Stimulated activated CD4-positive, alpha-beta T cell treated with anti-CD3 and anti-CD28 coated beads, Interleukin-1b, Interleukin-23, amount 100 ng/mL, for 4 hours (primary cell): ENCODE measurements at places on chromosomes 6 and 20.

GRCh38 chr20:63253438-63254231 lies 628 bp downstream of the NKAIN4 start:
- DNase-seq = no peak

DNA sequence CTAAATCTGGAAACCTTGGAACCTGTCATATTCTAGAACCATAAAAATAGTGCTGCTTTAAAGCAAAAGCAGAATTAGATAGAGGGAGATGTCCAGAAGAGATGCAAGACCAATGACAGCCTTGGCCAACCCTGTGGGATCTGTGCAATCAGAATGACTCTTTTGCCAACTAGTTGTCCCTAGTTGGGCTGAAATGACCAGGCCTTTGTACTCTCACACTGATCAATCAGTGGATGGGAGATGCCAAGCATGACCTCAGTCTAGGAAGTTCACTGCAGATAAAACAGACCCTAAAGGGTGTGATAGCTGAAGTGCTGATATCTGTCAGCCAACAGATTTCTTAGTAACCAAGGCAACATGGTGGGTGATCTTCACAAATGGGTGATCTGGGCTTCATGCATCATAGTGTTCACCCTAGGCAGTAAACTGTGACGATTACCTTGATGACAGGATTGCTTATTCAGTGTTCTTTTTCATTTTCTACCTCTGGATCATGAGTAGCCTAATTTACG lies 52.1 kb downstream of the BCKDHB start:
- DNase-seq = no peak

DNA sequence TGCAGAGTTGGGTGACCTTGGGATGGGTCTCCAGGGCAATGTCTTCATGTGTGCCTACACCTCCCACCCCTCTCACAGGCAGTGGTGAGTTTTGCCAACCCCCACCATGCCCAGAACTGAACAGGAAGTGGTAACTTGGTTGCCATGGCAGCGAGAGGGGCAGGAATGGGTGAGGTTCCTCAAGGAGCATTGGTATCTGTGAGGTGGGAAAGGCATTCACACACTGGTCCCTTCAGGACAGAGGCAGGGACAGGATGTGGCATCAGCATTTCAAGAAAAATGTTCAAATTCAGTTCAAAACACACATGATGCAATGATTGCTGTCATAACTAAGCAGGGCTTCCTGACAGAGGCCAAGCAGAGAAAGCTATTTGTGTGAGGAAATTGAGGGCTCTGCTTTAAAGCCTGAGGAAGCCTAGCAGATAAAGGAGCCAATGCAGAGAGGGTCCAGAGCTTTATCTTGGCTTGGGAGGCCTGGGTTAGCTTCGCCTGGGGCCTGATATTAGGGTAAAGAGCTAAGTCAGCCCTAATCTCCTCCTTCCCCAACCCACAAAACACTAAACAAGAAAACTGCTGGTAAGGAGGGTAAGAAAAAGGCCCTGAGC lies 551 bp downstream of the TREML2 start:
- peak; percentile 14 for DNase-seq

DNA sequence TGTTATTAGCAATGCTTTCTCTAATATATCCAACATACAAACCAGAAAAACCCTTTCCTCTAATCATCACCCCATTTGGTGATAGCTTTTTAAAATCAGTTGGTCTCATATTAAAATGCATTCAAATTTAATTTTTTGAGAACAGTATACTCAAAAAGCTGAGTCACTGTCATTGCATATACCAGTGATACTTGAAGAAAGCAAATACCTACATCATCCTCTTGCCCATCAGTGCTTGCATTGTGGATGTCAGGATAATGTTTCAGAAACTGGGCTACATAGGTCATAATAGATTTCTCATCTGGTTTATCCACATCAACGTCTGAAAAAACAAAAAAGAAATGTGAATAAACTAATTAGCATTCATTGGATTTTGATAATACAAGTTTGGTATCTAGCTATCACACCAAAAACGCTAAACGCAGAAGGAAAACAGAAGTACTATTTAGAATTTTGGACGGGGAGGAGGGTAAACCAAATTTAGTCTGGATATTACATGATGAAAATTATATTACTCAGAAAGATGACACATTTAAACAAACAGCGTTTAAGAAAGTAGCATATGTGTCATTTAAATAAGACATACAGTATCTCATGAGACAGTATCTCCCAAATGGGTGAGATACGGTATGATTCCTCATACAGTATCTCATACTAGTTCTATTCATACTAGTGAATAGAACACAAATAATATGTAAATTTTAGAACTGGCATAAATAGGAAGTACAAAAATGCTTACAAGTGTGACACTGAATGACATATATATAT lies 134.6 kb downstream of the SYNE1 start:
- DNase-seq = no peak

DNA sequence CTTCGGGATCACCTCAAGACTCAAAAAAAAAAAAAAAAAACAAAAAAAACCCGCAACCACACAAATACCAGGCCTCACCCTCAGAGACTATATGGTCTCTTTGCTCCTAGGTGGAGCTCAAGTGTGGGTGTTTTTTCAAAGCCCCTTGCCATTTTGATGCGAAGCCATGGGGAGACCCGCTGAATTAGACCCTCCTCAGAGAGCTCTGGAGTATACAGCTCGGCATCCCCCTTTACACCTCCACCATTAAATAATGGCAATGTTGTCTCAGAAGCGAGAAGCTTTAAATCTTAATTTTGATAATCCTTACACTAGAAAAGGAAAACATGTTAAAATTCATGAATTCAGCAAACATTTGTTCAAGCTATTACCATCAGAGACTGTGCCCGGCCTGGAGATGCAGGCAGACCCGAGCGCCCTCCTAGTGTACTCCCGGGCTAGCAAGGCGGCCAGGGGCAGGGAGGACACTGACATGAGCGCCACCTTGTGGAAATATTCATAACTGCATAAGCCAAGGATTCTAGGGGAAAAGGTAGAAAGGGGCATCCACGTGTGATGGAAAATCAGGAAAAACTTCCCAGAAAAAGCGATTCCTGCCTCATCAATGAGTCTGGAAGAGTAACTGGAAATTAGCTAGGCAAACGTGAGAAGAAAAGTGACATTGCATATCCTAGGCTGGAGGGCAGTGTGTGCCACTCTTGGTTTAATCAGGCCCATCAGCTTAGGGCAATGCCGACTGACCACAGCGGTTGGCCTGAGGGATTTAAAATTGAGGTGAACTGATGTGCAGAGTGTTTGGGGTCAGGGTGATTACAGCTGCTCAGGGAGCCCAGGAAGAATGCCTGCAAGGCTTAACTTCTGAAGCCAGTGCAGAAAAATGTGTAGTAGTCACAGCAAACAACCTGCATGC lies 72.5 kb downstream of the B3GAT2 start:
- peak; percentile 50 for DNase-seq

- DNase-seq = no peak
Observed at GRCh38 chr20:6806275-6806674, 38.8 kb downstream of the BMP2 start.

DNA sequence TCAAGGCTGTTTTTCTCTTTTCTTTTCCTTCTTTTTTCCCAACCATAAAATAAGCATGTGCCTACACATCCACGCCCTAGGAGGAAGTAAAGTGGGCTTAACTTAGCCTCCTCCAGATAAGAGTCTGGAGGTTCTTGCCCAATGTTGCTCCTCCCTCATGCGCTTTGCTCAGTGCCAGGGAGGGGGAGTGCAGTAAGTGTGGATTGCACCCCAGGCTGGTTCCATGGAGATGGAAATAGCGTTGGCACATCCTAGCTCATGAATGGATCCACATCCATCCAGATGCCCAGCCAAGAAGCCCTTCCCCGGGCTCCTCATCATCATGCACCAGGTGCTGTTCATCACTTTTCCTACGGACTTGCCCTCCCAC lies 58.2 kb downstream of the NEDD9 start:
- DNase-seq = no peak

DNA sequence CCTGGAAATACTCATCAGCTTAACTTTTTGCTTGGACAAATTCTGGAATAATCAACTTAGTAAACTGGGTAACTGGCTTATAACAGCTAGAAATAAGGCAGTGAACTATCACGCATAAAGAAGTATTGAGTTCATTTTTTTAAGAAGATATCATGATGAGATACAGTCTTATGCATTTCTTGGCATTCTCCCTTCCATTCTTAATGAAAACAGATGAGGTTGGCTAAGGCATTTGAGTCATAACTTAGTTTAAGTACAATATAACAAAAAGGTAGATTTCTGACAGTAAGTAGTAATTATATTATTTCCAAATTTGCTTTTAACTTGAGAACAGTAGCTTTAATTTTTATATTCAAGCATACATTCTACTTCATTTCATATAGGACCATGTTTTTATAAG lies 56.1 kb downstream of the SAMD5 start:
- DNase-seq = no peak

GRCh38 chr20:59230385-59230784 lies 66.8 kb downstream of the ZNF831 start:
- DNase-seq = no peak

DNA sequence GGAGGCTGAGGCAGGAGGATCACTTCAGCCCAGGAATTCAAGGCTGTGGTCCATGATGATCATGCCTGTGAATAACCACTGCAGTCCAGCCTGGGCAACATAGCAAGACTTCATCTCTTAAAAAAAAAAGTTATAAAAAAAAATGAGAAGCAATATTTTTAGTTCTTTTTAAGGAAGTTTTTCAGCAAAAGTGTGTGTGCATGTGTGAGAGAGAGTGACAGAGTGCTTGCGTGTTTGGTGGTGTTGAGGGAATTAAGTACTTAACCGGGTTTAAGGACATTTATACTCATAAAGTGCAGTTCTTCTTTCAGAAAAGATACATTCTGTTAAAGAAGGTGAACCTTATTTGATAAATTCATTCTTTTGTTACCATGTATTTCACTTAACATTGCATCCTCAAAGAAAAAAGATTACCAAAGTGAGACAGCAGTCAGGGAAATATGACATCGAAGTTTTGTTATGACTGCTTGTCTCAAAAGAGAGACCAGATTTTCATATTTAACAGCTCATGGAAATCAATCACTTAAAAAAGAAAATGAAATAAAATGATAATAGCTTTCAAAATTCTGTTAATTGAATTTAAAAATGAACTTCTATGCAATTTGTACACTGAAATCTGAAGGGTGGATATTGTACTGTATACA lies 254.7 kb downstream of the ARHGAP18 start:
- no peak for DNase-seq

- no peak for DNase-seq
Observed at GRCh38 chr20:2610941-2611720, 41.3 kb upstream of the NOP56 start.
